A549 treated with Mapracorat at 1 μM for 4 hours (cell line): ENCODE measurements at places on chromosomes 3 and 15. TPM values are rescaled to one million over a fixed set of nuclear protein-coding genes. Genes with fewer than 3 reads are reported as not detected.

CMTM8 gene
- total RNA-seq, result 8.2 to 14.4 TPM (median 13.4 TPM) in 5 replicates

ROBO2 gene
- not detected in 5 replicates for total RNA-seq

MYNN gene
- total RNA-seq, result 7.7 to 10.6 TPM (median 9.6 TPM) in 5 replicates

PTH1R gene
- 1.1 to 1.8 TPM (median 1.4 TPM) in 5 replicates for total RNA-seq

PIGBOS1 gene
- total RNA-seq, result 23.8 to 35.1 TPM (median 27.0 TPM) in 5 replicates

SENP8 gene
- total RNA-seq, result 1.7 to 2.0 TPM (median 1.8 TPM) in 5 replicates

WNT5A gene
- 0.66 to 1.1 TPM (median 0.96 TPM) in 5 replicates for total RNA-seq

CYP19A1 gene
- 0.15 to 0.52 TPM (median 0.30 TPM) in 5 replicates for total RNA-seq

NDN gene
- total RNA-seq, result 0.08 to 0.13 TPM in 2 of 5 replicates, not detected in the others
